SK-N-SH treated with all-trans-retinoic acid at 6 μM for 48 hours (cell line): ENCODE measurements at places on chromosomes 11 and 22.

DNA sequence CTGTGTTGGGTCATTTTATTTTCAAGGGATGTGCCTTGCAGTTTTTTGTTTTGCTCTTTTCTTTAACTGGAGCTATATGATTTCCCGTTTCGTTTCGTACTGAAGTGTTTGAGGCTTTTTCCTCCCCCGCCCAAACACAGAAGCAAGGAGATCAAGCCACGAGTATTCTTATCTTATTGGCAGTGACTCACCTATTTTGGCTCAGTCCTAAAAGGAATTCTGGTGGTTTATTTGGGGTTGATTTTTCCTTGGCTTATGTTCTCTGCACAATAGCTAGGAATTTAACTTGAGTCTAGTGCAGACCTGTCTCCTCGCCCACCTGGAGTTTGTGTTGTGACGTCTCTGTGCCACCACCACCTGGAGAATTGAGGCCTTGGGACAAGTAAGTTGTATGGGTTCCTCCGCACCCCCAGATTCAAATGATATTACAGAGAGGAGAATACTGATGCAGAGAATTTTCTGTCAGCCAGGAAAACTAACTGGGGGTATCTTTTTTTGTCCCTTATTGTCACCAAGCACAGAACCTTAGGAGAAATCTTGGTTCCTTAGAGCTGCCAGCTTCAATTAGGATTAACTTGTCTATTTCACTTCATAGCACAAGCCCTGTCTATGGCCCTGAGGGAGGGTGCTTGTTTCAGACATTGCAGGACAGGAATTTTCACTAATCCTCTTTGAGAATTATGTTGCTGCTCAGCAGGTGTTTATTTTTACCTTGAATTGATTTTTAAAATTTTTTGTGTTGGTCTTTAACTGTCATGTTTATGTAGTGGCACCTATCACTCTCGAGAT, 90.4 kb upstream of the BIRC3 start:
- ATAC-seq: peak; percentile 37

GRCh38 chr11:59728913-59729312, 15.3 kb upstream of the OR10V1 start:
- no peak for ATAC-seq

DNA sequence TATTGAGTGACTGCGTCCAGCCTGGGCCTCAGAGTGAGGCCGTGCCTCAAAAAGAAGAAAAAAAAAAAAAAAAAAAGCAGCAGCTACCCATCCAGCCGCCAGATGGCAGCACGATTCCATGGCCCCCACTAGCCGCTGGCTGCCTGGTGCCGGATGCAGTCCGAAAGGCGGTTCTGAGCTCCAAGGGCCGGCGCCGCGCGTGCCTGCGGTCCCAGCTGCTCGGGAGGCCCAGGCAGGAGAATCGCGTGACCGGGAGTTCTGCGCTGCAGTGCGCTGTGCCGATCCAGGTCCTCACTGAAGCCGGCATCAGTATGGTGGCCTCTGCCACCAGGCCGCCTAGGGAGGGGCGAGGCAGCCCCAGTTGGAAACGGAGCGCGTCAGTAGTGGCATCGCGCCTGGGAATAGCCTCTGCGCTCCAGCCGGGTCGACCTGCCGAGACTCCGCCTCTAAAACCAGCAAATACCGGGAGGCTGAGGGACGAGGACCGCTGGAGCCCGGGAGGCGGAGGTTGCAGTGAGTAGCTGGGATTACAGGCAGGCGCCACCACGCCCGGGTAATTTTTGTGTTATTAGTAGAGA, 19.3 kb downstream of the SCARF2 start:
- ATAC-seq: peak; percentile 62

DNA sequence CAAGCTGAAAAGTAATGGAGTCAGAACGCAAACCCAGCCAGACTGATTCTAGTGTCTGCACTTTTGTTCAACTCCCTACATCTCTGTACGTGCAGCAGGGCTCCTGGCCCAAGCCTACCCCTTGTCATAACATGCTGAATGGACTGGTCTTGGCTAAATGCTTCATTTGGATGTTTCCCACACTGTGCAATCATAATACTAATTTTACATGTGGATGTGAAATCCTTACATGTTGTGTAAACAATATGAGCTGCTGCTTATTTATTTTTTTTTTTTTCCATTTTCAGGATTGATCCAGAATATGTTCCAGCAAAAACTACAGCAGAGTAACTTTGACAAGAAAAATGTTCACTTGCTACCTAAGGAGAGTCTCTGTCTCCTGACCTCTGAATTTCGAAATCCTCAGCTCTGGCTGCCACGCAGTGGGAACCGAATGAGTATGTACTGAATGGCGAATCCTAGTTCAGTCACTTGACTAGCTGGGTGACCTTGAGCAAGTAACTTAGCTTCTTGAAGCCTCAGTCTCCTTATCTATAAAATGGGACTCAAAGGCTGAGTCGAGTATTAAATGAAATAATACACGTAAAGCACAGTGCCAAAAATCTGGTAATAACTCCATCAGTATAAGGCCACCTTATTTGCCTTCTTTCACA, 133.4 kb downstream of the EHF start:
- no peak for ATAC-seq
